ENCODE measurements at places on chromosomes 6 and 20.

DNA sequence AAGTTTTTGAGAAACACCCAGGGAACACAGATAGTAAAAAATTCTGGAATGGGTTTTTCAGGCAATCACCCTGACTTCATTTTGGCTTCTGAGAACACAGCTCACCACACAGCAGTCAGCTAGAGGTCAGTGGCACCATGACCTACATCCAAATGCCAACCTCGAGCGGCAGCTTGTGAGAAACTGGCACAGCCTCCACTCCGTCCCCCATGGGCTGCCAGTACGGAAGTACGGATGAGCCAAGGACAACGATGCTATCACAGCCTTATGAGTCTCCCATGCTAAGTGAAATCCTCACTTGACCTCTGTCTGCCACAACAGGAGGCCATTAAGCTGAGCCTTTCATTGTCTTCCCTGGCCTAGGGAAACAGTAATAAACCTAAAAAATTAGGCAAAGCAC, 32.0 kb downstream of the KIF16B start:
- DNase-seq = no peak

- DNase-seq = no peak
Measured at GRCh38 chr6:25414755-25415154, 135.6 kb downstream of the CARMIL1 start.

- DNase-seq = peak; percentile 74
Measured at GRCh38 chr20:62367136-62367632, at the start of gene LAMA5. LAMA5 (minus strand) TSS chr20:62367312; CDS start chr20:62367245, 67 bp downstream.

GRCh38 chr20:39674842-39675241, 712.7 kb downstream of the DHX35 start:
- no peak for DNase-seq

GRCh38 chr6:49856282-49856681, 10.1 kb downstream of the CRISP1 start:
- DNase-seq = no peak

DNA sequence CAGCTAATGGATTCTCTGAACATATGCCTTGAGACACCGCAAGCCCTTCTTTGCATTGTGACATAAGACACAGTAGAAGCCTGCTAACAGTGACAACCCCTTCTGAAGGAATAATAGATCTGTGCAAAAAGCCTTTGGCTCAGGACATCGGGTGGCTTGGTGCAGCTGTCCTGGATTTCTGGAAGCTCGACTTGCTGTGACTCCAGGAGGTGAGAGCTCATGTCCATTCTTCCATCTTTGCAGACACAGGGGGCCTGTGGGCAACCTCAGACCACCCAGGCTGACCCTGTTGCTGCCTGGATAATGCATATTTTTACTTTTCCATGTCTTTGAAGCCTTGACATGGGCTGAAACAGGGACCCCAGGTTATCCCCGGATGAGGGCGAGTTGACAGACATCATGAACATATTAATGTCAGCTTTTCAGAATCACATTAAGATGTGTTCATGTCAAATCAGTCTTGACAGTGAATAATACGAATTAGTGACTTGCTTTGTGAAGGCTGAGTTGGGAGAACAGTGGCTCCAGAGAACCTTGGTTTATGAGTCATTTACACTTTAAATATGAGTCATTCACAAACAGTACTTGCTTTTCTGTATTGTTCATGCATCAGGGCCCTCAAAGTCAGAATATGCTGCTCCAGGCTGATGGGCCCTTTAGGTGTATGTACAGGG, 66.8 kb upstream of the IYD start:
- no peak for DNase-seq

GRCh38 chr6:15555101-15556038, 107.5 kb downstream of the DTNBP1 start:
- DNase-seq = no peak

- DNase-seq = no peak
Measured at GRCh38 chr20:53208110-53208832, 236.1 kb downstream of the TSHZ2 start.

DNA sequence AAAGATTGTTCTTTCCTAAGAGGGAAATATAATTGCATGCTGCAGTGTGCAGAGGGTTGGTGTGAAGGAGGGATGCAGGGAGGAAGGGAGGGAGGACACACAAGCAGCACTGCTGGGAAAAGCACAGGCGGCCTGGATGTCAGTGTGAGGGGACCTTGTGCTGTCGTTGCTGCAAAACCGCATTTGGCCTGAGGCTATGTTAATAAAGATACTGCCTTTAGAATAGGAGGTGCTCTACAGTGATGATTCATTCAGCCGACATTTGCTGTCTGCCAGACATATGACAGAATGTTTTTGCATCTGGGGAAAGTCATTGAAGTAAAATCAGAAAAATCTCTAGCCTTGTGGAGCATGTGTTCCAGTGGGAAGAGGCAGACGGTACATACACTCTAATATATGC, 50.5 kb upstream of the TRIM26 start:
- no peak for DNase-seq

DNA sequence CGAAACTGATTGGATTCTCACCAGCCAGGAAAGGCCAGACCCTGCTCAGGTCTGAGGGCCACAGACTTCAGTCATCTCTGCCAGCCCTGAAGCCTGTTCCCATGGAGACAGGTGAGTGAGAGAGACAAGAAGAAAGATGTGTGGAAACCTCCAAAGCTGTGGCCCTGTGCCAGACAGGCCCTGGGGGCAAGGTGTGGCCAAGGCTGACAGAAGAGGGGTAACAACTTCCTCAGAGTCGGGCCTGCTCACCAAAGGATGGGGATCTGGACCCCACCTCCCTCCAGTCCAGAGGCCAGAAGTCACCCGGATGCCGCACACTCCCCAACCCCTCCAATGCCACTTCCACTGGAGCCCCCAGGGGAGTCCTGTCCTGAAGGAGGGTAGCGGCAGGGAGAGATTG, 73.6 kb downstream of the MDGA1 start:
- DNase-seq = no peak

DNA sequence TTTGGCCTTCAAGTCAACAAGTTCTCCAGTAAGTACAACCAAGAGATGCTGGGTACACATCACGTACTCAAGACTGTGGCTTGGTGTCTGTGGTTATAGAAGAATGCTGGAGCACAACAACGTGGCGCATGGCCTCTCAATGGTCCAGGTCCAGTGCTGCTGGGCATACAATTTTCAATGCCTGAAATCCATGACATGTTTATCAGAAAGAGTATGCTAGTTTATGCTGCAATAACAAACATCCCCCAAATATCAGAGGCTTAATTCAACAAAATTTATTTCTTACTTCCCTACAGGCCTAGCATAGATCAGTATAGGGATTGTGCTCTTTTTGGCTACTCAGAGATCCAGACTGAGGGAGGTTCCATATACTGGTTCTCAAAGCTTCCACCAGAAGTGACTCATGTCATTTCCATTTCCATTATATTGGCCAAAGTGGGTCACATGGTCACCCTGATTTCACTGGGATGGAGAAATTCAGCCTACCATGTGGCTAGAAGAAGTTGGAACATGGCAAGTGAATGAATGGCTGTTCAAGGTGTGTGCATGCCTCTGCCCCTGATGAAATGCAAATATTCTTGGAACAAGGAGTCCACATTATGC, 33.3 kb upstream of the KIF16B start:
- no peak for DNase-seq

DNA sequence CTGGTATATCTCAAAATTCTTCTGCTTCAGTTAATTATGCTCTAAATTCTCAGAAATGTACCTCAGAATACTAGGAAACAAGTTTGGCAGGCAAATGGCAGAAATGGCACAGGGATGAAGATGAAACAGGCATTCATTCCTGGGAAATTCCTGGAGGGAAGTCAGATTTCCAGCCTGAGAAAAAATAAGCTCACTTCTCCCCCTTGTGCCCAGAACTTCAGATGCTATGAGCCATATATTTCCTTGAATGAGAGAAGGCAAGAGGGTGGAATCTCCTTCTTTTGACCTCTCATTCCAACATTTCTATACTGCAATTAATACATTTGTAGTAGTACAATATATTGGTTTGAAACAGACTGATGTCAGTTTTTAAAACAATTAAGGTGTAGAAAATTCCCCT, 22.8 kb downstream of the RGS17 start:
- no peak for DNase-seq

DNA sequence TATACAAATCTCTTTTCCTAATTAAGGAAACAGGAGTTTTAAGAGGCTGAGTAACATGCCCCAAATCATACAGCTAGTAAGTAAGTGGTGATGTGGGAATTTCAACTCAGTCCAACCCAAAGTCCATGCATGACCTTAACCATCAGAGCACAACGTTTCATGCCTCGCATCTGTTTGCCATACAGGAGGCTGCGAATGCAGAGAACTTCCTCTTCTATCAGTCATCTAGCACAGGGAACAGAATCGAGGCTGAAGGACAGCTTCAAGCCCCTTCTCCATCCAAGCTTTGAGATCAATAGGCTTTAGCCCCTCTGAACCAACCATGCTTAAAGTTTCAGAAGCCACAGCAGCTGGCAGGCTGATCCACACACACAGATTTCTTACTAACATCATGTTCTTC, 113.2 kb downstream of the MAFB start:
- DNase-seq = no peak

DNA sequence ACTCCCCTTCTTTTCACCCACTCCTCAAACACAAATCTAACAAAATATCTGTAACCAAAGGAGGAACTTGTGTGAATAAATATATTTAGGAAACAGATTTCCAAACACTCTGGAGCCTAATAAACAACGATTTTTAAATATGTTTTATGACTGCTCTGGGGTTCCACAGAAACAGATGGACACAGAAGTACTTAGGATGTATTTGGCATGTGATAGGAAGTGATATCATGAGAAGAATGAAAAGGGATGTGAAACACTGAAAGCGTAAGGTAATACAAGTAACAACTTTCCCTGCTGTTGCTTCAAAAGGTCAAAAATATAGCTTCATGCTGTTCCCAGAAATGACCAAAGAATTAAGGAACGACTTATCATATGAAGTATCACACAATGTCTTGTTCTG, 26.1 kb upstream of the ENPP1 start:
- no peak for DNase-seq

GRCh38 chr6:100980949-100981348, 99.8 kb upstream of the ASCC3 start:
- no peak for DNase-seq

- no peak for DNase-seq
Measured at GRCh38 chr6:30158475-30159040, 2.5 kb downstream of the TRIM10 start.

- no peak for DNase-seq
Measured at GRCh38 chr6:140264431-140264830, 890.0 kb upstream of the CITED2 start.

DNA sequence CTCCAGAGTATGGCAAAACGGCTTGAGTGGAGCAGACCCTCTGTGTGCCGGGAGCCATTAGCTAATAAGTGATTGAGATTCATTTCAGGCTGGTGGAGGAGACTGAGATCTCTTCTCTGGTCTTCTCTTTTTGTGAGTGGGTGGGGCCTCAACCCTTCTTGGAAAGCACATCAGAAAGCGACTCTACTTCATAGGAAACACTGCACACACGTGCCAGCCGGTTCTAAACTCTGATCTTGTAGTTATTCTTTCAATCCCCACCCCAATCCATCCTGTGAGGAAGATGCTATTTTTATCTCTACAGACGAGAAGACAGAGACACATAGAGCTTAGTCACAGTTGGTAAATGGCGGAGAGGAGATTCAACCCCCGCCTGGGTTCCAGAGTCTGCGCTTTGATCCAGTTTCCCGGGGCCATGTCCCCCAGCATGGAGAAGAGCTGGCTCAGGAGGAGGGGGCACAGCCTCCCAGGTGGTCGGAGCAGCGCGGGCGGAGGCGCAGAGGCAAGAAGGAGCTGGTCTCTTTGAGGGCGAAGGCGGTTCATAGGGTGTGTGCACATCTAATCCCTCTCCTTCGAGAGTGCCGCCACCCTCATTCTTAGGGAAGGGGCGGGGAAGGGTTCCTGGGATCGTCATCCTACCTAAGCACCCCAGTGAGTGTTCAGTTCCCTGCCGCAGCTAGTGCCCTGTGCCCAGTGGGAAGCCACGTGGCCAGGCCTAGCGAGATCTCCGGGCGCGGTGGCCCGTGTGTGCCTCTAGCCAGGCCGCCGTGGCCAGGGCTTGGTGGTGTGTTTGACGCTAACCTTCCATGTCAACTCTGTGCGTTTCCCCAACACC, 49.0 kb upstream of the TAGAP start:
- DNase-seq = no peak

DNA sequence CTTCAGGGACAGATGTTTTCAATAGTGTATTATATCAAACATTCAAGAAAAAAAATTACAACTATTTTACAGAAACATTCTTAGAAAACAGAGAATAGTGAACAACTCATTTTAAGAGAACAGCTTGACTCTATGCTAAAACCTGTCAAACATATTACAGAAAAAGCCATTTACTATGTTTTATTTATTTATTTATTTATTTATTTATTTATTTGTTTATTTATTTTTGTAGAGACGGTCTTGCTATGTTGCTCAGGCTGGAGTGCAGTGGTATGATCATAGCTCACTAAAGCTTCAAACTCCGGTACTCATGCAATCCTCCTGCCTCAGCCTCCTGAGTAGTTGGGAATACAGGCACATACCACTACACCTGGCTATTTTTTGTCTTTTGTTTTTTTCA, 317.9 kb upstream of the HTR1E start:
- no peak for DNase-seq

DNA sequence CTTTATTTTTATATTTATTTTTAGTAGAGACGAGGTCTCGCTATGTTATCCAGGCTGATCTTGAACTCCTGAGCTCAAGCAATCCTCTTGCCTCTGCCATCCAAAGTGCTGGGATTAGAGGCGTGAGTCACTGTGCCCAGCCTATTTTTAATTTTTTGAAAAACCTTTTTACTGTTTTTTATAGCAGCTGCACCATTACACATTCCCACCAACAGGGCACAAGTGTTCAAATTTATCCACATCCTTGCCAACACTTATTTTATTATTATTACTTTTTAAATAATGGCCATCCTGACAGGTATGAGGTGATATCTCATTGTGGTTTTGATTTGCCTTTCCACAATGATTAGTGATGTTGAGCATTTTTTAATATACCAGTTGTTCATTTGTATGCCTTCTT, 42.5 kb downstream of the PACSIN1 start:
- DNase-seq = no peak

DNA sequence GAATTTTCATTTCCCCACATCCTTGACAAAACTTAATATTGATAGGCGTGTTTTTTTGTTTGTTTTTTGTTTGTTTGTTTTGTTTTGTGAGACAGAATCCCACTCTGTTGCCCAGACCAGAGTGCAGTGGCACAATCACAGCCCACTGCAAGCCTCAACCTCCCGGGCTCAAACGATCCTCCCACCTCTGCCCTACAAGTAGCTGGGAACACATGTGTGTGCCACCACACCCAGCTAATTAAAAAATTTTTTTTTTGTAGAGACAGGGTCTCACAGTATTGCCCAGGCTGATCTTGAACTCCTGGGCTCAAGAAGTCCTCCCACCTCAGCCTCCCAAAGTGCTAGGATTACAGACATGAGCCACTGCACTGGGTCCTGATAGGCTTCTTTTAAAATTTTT, 9.2 kb downstream of the CEP57L1 start:
- no peak for DNase-seq

- DNase-seq = no peak
Measured at GRCh38 chr6:16972535-16972934, 129.3 kb upstream of the STMND1 start.
